ENCODE measurements at places on chromosomes 1 and 21. TPM values are rescaled to one million over a fixed set of nuclear protein-coding genes. Genes with fewer than 3 reads are reported as not detected.

CDA gene
- total RNA-seq: not detected

KIF17 gene
- 0.13 TPM for total RNA-seq

KLHDC7A gene
- total RNA-seq: not detected

HMGCS2 gene
- not detected for total RNA-seq

FBLIM1 gene
- total RNA-seq: 10.3 TPM

OR10J1 gene
- not detected for total RNA-seq

EXOSC10 gene
- total RNA-seq: 55.8 TPM

PRAMEF11 gene
- total RNA-seq: not detected

ITGB2 gene
- 3.7 TPM for total RNA-seq

KANK4 gene
- total RNA-seq: 0.06 TPM

ADGRL4 gene
- total RNA-seq: 2.0 TPM

HENMT1 gene
- total RNA-seq: 0.17 TPM

AADACL4 gene
- not detected for total RNA-seq

KIRREL1 gene
- 78.8 TPM for total RNA-seq

GPR3 gene
- 8.1 TPM for total RNA-seq

LCK gene
- not detected for total RNA-seq

CFAP141 gene
- total RNA-seq: not detected

S100A7A gene
- not detected for total RNA-seq

TMEM82 gene
- 0.11 TPM for total RNA-seq

C1orf216 gene
- 30.5 TPM for total RNA-seq

PAX7 gene
- total RNA-seq: not detected

Data from LHCN-M2 (cell line).